ENCODE measurements at places on chromosomes 5 and 9.

DNA sequence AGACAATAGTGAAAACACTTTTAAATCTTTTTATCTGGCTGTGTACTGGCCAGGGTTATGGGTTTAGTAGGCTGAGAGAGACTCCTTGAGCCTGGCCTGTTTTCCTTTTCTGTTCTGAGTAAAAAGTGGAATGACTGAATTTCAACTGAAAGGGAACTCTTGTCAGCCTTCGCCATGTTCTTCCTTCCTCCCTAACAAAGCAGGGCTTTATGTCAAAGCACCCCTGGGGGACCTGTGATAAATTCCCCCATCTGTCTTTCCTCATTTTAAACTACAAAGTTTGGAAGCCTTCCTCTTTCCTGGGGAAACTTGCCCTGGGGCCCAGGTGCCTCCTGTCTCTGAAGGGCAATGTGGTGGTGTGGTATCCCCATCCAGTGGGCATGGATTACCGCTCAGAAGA lies 29.7 kb downstream of the LARP1 start:
- no peak for DNase-seq

DNA sequence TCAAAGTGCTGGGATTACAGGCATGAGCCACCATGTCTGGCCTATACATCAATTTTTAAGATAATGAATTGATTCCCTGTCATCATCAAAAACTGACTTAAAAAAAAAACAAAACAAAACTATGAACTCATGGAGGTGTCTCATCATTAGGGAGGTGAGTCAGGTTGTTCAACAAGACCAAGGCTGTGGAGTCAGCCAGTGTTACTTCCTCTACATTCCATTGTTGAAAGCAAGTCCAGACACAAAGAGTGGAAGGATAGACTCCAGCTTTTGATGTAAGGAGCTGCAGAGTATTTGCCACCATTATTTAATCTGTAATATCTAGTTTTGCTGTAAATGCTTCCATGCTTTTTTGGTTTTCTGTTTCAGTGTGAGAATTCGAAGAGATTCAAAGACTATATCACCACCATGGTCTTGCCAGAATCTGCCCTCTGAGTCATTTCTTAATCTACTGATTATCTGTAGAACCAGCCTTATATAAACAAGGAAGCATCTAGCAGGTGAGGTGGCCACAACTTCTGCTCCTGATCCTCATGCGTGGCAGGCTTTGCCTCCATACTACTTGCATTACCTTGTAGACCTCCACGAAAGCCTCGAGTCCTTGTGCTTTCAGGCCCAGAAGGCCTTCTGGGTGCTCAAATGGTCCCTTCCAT lies 156.1 kb downstream of the FGF1 start:
- no peak for DNase-seq

GRCh38 chr5:135514116-135514515 lies 21.6 kb downstream of the NEUROG1 start:
- DNase-seq: no peak

GRCh38 chr9:131685753-131686706 lies 53.8 kb downstream of the RAPGEF1 start:
- no peak for DNase-seq

Data from T-helper 22 cell (primary cell).